ENCODE measurements at places on chromosomes 2 and 18.

- no peak for DNase-seq
Observed at GRCh38 chr2:238108423-238109183, 8.5 kb downstream of the ESPNL start.

DNA sequence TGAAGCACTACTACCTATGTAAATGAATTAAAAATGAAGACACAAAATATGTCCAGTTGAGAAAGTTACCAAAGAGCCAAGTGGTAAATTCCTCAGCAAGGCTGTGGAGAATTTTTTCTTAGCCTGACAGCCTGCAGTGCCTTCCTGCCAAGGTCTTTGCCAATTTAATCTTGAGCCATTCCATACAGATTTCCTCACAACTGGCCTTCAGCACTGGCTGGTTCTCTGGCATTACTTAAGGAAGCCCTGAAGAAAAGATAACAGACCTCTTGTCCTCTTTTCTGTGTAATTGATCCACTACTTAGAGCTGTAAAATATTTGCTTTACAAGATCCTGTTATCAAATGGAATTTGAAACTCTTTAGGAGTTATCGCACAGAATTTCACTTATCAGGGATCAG, 334.2 kb upstream of the LRRTM1 start:
- no peak for DNase-seq

GRCh38 chr2:13919981-13920382, 712.5 kb upstream of the LRATD1 start:
- no peak for DNase-seq

GRCh38 chr2:2795438-2796091, 464.5 kb upstream of the MYT1L start:
- no peak for DNase-seq

DNA sequence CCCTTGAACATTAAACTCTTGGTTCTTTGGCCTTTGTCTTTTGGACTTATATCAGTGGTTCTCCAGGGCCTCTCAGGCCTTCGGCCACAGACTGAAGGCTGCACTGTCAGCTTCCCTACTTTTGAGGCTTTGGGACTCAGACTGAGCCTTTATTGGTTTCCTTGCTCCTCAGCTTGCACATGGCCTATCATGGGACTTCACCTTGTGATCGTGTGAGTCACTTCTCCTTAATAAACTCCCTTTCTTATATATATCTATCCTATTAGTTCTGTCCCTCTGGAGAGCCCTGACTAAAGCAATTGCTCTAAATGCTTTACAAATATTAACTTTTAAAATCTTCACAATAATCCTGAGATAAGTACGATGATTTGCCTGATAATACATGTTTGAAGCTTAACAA, 353.6 kb upstream of the TRIB2 start:
- DNase-seq, result no peak

DNA sequence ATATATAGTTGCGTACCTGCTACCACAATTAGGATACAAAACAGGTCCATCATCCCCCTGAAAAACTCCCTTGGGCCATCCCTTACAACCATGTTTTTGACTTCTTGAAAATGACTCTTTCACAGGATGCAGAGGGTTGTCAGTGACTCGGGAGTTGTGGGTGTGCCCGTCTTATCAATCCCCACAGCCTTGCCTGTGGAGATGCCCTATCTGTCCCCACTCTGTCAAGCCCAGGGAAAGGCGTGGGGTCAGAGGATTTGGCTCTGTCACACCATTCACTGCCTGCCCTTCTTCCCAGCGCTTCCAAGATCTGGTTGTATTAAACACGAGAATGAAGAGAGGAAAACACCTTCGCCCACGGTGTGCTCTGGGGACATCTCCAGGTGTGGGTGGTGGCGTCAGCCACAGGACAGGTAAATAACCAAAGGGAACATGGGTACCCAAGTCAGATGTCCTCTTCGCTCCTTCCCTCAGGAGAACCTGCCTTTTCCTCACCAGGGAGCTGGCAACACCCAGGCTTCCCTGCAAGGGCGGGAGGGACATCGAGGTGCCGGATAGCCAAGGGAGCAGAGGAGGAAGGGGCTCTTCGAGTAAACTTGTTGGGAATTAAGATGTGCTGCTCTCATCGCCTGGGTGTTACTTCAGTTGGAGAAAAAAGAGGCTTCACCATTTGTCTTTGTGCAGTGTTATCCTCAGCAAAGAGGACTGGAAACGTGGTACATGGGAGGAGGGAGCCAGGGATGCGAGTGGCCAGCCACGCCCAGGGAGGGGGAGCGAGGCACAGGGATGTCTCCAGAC, 100.3 kb downstream of the B3GNT2 start:
- no peak for DNase-seq

DNA sequence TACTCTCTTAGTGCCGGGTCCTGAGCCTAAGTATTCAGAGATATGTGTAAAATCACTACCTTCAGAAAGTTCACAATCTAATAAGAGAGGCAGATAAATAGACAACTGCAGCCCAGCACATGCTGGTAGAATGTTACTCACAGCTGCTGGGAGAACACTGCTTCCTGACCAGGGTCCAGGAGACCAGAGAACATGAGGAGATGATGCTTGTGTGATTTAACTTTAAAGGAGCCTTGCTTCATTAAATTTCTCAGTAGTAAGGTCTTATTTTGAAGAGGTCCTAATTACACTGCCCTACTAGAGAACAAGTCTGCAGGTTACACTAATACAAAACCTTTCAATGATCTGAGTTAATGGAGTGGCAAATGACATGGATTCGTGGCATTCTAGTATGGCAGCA, 209.9 kb upstream of the TRIB2 start:
- DNase-seq, result no peak
